ENCODE measurements at places on chromosomes 1 and 21.

GRCh38 chr1:98929437-98929836 lies 75.2 kb downstream of the PLPPR5 start:
- no peak for DNase-seq

GRCh38 chr1:2840036-2840809 lies 38.7 kb upstream of the TTC34 start:
- no peak for DNase-seq

DNA sequence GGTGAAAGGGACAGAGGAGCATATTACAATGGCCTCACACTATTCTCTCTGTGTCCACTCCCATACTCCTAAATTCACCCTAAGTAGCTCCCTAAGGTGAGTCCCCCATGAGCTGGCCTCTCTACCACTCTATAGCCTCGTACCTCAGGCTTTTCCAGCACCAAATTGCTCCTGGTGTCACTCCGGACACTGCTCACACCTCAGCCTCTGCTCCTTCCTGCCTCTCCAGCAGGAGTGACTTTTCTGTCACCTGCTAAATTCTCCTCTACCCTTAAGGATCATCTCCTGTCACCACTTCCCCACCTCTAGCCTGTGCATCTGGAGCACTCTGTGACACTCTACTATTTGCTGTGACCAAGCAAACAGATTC lies 65.8 kb upstream of the CAMK1G start:
- DNase-seq = no peak

- no peak for DNase-seq
These were observed 13.5 kb downstream of the MRPS6 start for GRCh38 chr21:34086887-34087306.

- DNase-seq = no peak
These were observed 20.8 kb downstream of the ZZZ3 start for GRCh38 chr1:77661696-77662095.

- no peak for DNase-seq
These were observed 480.2 kb downstream of the COL11A1 start for GRCh38 chr1:102628109-102628613.

- no peak for DNase-seq
These were observed 141.1 kb downstream of the TRIM33 start for GRCh38 chr1:114369930-114370329.

DNA sequence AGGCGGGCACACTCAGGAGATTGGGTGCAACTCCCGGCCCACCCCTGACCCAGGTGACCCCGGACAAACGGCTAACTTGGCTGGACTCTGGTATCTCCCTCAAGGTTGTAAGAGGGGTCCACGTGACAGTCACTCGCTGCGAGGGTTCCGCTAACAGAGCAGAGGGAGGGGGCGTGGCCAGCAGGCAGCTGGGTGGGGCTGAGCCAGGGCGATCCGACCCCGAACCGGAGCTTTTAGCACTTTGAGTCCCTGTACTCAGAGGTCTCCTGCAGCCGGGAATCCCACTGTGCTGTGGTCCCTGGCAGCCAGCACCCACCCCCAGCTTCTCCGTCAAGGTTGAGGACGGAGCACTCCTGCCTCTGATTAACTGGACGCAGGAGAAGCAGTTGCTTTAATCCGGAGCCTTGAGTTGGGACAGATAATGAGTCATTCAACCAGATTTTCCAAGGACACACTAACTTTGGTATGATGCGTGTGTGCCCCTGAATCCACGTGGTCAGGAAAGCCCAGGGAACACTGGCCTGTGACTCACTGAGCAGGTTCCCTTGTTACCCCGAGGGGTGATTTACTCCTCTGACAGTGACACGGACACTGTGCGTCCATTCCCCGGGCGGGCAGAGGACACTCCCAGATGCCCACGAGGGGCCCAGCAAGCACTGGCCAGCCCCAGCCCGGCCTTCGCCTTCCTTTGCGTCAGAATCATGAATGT lies 16.8 kb downstream of the TRPM2 start:
- DNase-seq = no peak

- no peak for DNase-seq
These were observed 24.2 kb upstream of the HSD3B1 start for GRCh38 chr1:119482517-119483425.

GRCh38 chr1:158396646-158397045 lies 2.6 kb downstream of the OR10T2 start:
- no peak for DNase-seq

DNA sequence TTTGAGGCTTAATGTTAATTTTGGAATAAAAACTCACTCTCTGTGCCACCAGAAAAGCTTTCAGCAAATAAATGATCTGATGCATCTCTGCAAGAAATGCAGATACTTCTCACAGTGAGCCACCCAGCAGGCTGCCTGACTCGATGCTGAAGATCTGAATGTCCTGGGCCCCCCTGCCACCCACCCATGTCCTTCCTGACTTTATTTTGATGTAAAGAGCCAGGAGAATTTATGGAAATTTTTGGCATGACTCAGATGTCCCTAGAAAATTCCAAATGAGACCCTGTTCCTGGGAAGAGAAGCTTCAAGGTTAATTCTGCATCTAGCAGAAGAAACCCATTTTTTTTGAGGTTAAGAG lies 62.8 kb upstream of the COA6 start:
- DNase-seq = no peak

- no peak for DNase-seq
These were observed 7.9 kb upstream of the LORICRIN start for GRCh38 chr1:153251562-153251961.

DNA sequence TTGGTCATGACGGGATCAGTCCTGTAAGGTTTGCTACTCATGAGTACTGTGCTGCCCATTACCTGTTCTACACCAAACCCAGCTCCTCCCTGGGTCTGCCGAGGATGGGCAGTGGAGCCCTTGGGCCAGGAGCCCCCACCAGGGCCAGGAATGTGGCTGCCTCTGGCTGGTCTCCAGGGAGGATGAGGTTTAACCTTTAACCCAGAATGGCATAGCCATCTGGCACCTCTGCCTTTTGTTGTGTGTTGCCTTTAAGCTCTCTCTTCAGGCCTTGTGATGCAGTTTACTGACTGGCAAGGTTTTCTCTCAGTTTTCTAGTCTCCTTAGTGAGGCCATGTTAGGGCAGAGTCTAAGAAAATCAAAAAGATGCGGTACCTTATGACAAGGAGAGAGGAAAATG lies 38.6 kb downstream of the SIPA1L2 start:
- no peak for DNase-seq

- DNase-seq = no peak
These were observed 22.7 kb downstream of the RIT1 start for GRCh38 chr1:155888481-155888880.

DNA sequence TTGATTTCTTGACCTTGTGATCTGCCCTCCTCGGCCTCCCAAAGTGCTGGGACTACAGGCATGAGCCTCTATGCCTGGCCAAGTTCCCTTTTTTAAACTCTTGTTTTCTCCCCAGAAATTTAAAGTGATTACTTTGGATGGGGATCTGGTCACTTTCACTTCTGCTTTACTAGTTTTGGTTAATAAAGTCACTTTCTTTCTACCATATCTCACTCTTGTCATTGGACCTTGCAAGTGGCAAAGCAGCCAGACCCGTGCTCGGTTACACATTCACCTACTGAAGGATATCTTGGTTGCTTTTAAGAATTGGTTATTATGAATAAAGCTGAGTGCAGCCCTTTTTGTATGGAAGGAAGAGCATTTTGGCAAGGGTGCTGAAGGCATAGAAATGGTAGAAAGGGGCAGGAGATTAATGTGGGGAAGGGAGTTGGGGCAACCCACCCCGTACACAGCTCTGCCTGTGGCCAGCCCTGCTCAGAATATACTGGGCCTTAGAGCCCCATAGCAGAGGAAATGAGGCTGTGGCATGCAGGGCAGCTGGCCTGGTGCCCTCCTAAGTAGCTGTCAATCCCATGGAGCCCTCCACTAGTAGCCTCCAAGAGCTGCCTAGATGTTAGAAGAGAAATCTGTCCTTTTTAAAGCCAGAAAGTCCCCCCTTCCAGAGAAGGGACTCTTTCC lies 40.7 kb downstream of the CD2 start:
- no peak for DNase-seq

- no peak for DNase-seq
These were observed 43.4 kb downstream of the TMEM51 start for GRCh38 chr1:15196807-15197530.

DNA sequence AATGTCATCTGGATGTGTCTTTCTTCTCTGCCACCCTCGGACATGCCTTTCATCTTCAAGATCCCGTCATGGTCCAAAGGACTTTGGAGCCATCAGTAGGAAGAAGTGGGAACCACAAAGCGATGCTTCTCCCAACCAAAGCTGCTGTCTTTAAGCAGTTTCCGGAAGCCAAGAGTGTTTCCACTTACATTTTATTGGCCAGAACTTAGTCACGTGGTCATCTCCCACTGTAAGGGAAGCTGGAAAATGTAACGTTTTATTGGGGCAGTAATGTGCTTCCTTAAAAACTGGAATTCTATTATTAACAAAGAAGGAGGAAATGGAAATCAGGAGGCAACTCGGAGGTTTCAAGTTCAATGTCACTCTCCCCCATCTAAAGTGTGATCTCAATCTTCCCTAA lies 170.8 kb downstream of the ATG4C start:
- DNase-seq = no peak

GRCh38 chr21:41612674-41613532 lies 104.9 kb upstream of the TMPRSS2 start:
- DNase-seq = no peak

GRCh38 chr1:236938760-236939159 lies 65.5 kb downstream of the MT1HL1 start:
- no peak for DNase-seq

DNA sequence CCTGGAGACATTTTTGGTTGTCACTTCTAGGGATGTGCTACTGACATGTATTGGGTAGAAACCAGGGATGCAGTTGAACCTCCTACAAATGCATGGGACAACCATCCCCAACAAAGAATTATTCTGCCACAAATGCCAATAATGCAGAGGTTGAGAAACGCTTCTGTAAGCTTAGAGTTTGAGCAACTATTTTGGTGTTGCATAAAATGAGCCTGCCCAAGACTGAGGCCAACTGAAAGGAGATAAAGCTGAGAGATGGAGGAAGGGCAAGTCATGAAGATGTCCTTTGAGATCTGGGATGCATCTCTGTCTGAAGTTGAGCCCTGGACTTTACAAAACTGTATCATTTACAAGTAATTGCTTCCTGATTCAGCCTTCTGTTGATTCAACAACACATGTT lies 106.9 kb downstream of the KCNJ15 start:
- DNase-seq = no peak

DNA sequence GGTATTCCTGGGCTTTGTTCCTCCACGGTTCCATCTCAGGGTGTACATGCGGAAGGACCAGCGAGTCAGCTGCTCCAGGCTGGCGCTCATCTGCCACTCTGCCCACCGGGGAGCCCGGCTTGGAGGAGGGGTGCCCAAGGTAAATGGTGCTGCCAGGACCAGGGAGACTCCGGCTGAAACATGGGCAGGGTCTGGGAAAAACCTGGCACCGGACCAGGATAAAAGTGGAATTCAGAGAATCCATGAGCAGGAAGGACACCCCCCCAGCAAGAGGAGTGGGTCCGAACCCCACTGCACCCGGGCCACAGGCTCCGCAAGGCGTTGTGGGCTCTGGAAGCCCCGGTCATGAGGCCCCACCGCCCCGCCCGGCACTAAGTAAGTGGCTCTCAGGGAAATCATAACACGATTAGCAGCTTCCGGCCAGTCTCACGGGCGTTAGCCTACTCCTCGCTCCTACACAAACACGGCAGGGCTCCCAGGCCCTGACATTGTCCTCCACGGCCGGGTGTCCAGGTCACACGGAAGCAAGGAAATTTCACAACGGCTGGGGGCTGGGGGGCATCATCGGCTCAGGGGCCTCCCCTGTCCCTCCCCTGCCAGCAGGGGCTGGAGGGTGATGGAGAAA lies 21.1 kb downstream of the MEGF6 start:
- no peak for DNase-seq

DNA sequence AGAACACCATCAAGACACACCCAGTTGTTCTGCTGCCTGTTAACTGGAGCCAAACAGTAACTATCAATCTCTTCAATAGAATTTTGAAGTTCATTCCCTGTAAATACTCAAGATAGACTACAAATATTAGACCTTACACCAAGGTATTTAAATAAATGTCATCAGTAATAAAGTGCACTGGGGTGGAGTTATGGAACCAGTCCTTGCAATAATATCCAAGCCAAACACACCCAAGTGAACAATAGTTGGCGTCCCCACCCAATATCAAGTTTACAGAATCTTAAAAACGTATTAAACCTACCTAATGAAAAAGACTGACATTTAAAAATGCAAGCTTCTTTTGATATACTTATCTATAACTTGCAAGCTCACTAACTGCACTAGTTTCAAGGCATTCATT lies 2.7 kb downstream of the SERBP1 start:
- DNase-seq = no peak

Measured in activated B cell treated with CpG ODN at 0.5 μM for 24 hours (primary cell).